ENCODE measurements at places on chromosomes 1 and 21.
A peak's percentile ranks its signal among the peaks of the same experiment; 100 is the strongest.

DNA sequence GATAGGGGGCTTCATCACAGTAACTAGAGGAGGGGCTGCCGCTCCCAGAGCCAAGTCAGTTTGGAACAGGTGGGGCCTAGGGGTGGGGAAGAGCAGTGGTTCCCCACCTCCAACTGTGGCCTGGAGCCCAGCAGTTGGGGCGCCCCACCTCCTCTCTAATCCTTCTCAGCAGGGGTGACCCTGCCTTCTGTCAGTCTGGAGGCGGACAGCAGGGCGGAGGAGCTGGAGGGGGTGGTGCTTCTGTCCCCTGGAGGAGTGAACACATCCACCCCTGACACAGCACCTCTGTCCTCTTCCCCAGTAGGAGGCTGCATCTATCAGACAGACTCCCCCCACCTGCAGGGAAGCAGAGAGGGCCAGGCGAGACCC is 73.8 kb downstream of the MRPL37 start:
- no peak for DNase-seq

DNA sequence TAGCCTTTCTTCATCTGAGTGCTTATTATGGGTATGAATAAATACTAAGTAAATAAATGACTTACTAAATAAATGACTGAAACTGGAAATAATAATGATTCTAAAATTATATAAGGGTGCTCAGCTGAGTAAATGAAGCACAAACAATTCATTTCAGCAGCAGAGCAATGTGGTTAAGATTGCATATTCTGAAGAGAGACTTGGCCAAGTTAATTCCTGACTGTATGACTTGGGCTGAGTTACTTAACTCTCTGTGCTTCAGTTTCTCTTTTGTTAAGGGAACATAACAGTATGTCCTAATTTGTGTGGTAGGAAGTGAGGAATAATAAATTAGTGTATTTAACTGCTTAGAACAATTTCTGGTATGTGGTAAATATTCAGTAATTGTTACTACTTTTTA is 19.1 kb downstream of the AGL start:
- no peak for DNase-seq

GRCh38 chr1:193568512-193568911 is 382.1 kb upstream of the B3GALT2 start:
- no peak for DNase-seq

DNA sequence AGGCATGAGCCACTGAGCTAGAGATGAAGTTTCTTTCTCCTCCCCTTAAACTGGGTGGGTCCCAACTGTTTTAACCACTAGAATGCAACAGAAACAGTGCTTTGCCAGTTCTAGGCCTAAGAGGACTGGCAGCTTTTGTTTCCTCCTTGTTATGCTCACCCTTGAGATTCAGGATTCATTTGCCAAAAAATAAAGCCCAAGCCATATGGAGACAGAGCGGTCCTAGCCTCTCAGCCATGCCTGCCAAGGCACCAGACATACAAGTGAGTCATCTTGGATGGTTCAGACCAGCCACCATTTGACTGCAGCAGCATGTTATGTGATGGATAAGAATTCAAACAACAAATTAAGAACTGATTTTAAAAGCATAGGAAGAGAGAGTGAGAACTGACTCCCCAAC is 38.1 kb upstream of the STUM start:
- peak; percentile 41 for DNase-seq

- DNase-seq, result no peak
These were observed 2.6 kb upstream of the TMEM82 start for GRCh38 chr1:15739745-15740144.

GRCh38 chr1:55476445-55477015 is 261.4 kb upstream of the USP24 start:
- no peak for DNase-seq

DNA sequence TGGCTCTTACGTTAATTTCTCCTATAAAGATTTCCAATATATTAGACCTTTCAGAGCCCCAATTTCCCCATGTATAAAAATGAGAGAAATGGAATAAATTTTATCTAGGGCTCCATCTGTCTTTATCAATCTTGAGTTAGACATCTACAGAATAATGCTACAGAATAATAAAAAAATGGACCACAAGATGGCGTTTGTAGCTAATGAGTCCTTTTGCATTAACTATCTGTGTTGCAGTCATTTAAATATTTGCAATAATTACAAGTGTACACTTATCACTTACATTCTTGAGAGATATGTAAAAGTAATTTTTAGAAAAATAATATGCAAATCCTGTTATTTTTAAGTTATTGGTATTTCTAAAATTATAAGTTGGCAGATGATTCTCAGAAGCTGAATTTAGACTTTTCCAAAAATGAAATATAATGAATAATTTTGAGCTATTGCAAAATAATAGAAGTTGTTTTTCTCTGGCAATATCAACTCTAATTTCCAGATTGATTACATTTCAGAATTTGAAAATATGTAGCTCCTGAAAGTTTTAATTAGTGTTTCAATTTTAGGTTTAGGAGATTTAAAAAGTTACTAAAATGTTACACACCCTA is 87.7 kb downstream of the SNX7 start:
- DNase-seq, result no peak

All from islet precursor cell (in vitro differentiated cells).